Fibroblast of villous mesenchyme (primary cell): ENCODE measurements at places on chromosomes 16 and 17. TPM values are rescaled to one million over a fixed set of nuclear protein-coding genes. Genes with fewer than 3 reads are reported as not detected.

Gene WNK4
- total RNA-seq: 1.3 and 3.9 TPM in 2 replicates

Gene ANKFN1
- under 0.01 TPM in 2 replicates for total RNA-seq

Gene SEPTIN12
- not detected in 2 replicates for total RNA-seq

Gene MYH1
- total RNA-seq: not detected in 2 replicates

Gene BTBD17
- total RNA-seq: not detected in 2 replicates
